ENCODE measurements at places on chromosomes 6 and 20.

DNA sequence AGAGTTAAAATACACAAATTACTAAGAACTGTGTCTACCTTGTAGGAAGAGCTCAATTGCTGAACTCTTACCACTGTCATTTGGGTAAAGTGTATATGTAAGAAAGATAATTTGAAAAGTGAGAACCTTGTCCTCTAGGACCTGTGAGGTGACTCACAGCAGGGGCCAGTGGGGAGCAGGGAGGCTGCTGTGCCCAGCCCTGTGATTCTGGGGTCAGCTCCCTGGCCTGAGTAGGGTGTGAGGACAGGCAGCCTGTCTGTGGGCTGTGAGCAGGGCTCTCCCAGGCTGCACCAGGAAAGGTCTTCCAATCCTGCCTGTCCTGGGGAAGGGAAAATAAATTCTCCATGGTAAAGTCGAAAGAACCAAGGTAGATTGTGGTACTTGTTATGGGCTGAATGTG is 27.3 kb upstream of the SIRPG start:
- DNase-seq = no peak

- no peak for DNase-seq
Observed at GRCh38 chr6:38603966-38604365, 35.8 kb downstream of the BTBD9 start.

- DNase-seq = no peak
Observed at GRCh38 chr6:111987295-111987694, 66.6 kb upstream of the CCN6 start.

DNA sequence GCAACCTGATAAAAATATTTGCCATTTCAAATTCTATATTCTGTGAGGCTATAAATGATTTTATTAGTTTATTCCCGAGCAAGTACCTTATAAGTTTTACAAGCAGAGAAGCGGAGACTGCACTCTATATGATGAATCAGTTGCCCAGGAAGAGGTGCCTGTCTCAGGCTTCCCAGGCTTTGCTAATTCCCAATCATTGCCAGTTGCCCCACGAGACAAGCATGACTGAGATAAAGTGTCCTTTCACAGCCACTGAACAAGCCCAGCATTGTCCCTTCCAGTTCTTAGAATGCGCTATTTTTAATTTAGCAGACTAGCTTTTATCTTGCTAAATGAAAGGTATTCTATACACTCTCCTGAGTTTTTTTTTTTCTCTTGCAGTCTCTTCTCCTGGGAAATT is 260.7 kb downstream of the ALDH8A1 start:
- DNase-seq = no peak

DNA sequence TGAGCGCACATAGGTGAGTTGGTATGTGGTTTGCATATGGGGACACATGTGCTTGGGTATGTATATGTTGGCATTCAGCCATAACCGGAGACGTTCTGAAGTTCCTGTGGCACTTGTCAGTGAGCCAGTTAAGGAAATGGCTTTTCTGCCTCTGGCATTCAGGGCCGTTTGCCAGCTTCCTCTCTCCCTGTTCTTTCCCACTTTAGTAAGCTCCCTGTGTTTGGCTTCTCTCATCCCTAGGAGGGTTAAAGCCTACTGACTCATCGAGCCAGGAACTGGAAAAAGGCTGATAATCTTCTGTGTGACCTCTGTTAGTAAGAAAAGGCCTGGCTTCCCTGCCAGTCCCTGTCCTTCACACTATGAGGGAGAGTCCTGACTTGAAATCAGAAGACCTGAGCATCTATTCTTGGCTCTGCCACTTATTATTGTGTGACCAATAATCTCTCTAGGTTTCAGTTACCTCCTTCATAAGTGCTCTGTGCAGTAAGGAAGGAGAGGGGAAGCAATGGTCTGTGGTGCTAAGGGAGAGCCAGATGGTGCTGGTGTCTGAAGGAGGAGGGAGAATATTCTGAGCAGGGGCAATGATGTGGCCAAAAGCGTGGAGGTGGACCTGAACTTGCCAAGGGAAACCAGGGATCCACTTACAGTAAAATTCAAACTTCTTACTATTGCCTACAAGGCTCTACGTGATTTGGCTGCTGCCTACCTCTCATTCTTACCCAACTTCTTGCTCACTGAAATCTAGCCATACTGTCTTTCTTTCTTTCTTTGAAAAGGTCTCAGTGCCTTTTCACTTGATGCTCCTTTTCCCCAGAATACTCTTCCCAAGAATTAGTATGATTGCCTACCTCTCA is 31.4 kb downstream of the ACSS2 start:
- peak; percentile 27 for DNase-seq

- no peak for DNase-seq
Observed at GRCh38 chr6:118893064-118893806, 717 bp upstream of the ASF1A start.

GRCh38 chr20:38238829-38239228 is 21.7 kb downstream of the KIAA1755 start:
- DNase-seq = no peak
